ENCODE measurements at places on chromosomes 12 and 14. TPM values are rescaled to one million over a fixed set of nuclear protein-coding genes. Genes with fewer than 3 reads are reported as not detected.

Gene NRIP2
- 1.3 TPM for total RNA-seq

DNA sequence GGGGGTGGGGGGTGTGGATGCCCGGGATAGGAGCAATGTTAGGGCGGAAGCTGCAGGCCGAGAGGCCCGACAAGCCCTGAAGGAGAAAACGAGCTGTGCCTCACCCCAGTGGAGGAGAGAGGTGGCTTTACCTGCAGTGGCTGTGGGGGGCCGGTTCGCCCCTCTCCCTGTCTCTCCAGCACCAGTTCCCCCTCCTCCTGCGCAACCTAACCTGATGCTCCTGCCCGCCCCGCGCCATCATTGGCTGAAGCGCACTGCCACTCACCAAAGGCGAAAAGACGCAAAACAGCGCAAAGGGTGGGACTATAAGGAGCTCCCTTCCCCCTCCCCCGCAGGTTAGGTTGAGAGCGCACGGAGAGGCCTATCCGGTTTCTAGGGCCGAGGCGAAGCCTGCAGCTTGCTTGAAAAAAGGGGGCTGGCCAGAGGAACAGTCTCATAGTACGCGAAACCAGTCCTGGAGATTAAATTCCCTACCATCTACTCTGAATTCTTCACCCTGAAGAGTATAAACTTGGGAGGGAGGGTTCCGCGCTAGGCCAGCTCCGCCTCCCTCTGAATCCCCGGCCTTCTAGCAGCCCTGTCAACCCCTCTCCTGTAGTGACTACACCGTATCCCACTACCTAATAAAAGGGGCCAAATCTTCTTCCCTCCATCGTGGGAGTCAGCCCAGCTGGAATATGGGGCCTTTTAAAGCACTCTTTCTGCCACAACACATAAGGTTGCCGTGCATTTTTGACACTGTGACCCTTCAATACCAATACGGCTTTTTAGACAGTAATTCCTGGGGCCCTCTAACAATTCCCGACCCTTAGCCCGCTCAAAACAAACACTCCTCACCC, 18.6 kb downstream of the CHD8 start:
- peak; percentile 98 for DNase-seq

GRCh38 chr12:24797901-24798300, 151.0 kb downstream of the BCAT1 start:
- DNase-seq: no peak

Gene PLEKHD1
- 0.19 TPM for total RNA-seq

DNA sequence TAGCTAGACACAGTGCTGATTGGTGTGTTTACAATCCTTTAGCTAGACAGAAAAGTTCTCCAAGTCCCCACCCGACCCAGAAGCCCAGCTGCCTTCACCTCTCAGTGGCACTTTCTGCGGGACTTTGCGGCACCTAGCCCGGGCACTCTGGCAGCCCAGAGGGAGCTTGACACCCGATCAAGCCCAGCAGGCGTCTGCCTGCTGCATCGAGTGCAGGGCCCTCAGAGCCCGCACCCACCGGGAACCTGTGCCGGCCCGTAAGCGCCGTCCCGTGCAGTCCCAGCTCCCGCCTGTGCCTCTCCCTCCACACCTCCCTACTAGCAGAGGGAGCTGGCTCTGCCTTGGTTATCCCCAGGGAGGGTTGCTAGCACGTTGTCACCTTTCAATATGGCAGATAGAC, 631.0 kb upstream of the STXBP6 start:
- DNase-seq: no peak

Gene PMCH
- total RNA-seq: not detected

Gene SLC10A1
- total RNA-seq: not detected

GRCh38 chr12:54762390-54762789, 91.9 kb upstream of the MUCL1 start:
- no peak for DNase-seq

DNA sequence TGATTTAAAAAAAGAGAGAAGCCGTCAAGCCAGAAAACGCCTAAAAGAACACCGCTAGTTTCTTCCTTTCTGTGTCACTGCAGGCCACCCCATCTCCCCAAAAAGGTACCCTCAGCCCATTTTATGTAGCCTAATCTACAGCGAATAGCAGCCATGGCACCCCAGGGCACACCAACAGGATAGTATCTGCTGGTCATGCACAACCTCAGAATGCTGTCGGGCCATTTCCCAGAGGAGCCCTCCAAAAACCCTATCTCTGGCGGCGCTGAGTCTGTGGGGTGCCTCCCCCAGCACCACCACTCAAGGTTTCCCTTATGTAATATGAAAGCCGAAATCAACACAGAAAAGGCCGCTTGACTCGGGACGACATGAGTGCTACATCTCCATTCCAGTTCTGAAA, 98.9 kb downstream of the BCL11B start:
- peak; percentile 41 for DNase-seq

DNA sequence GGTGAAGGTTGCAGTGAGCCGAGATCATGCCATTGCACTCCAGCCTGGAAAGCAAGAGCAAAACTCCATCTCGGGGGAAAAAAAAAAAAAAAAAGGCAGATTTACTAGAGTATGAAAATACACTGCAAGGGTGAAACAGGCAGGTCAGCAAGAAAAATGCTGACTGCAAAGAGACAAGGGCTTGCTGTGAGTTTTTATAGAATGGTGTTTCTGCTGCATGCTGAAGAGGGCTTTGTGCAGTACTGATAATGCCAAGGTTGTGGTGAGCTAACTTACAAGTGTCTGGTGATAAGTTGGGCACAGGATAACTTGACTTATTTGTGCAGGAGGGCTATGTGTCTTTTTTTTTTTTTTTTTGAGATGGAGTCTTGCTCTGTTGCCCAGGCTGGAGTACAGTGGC, 25.9 kb upstream of the SRP54 start:
- DNase-seq: no peak

Gene PZP
- 0.61 TPM for total RNA-seq

Gene GDF3
- total RNA-seq: 0.26 TPM
